ENCODE measurements at places on chromosomes 1 and 21.

- DNase-seq, result no peak
These were observed 1.1 kb upstream of the ZNF496 start for GRCh38 chr1:247332623-247333361.

DNA sequence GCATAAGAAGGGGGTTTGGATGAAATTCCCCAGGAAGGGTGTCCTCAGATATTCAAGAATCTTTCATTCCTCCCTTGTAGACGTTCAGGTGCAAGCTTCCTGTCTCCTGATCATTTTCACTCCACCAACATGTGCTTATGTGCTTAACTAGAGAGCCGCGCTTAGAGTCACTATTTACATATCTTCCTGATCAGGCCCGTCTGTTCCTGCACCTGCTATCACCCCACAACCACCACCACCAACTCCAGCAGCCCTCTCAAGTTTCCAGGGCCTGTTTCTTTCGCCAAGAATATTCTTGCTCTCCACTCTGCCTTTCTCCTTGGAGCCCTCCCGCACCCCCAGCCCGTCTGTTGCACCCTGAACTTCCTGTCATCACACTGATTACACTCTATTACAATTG lies 113.4 kb downstream of the SPSB1 start:
- no peak for DNase-seq

- DNase-seq, result no peak
These were observed 153.3 kb upstream of the C8B start for GRCh38 chr1:57118948-57119603.

GRCh38 chr21:24023402-24023801 lies 1583.9 kb downstream of the MRPL39 start:
- no peak for DNase-seq

DNA sequence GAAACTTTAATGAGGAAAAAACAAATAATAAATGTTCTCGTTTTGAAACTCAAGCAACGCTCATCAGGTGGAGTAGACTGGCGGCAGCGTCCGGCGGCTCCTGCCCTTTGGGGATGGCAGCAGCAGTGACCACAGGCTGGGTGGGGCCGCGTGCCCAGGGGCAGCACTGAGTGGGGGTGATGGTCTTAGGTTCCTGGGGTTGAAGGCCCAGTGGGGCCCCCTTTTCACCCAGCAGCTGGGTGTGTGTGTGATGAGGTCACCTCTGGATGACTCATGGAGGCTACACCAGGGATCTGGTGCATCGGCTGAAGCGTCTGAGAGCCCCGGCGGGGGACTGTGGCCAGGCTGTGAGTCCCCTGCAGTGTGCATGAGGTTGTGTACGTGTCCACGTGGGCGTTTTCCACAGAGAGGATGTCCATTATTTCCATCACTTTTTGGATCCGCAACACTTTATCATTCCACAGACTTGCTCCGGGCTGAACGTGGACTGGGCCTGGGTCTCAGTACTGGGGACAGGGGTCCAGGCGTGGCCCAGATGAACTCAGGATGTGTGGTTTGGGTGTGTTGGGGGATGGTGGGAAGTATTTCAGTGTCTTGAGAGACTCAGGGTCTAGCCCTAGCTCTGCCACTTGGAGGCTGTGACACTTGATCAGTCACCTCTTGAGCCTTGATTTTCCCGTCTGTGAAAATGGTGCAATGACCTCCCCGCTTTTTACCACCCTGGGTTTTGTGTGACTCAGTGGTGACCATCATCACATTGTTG lies 25.6 kb downstream of the LDLRAP1 start:
- no peak for DNase-seq

- no peak for DNase-seq
These were observed 51.0 kb upstream of the EFHD2 start for GRCh38 chr1:15358565-15359133.

DNA sequence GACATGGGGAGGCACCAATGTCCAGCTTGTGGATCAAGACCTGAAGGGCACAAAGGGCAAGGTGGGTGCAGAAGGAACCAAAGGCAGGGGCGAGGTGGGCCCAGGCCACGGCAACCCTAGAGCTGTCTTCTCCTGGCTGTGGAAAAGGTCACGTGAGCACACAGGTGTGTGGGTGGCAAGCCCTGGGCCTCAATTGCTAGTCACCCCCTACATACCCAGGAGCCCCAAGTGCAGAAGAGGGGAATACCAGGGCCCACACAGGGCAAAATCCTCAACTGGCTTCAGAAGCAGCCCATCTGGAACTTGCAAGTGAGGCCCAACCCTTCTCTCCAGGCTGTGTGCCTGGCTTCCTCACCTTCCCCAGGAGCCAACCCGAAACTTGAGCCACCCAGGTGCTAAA lies 25.6 kb downstream of the ZBTB17 start:
- no peak for DNase-seq

GRCh38 chr1:56844545-56845136 lies 10.0 kb upstream of the C8A start:
- no peak for DNase-seq

GRCh38 chr1:55284856-55285255 lies 69.7 kb upstream of the USP24 start:
- DNase-seq, result no peak

- DNase-seq, result no peak
These were observed 23.7 kb upstream of the DISP1 start for GRCh38 chr1:222791006-222791710.

GRCh38 chr1:21129407-21129806 lies 47.3 kb downstream of the EIF4G3 start:
- no peak for DNase-seq

DNA sequence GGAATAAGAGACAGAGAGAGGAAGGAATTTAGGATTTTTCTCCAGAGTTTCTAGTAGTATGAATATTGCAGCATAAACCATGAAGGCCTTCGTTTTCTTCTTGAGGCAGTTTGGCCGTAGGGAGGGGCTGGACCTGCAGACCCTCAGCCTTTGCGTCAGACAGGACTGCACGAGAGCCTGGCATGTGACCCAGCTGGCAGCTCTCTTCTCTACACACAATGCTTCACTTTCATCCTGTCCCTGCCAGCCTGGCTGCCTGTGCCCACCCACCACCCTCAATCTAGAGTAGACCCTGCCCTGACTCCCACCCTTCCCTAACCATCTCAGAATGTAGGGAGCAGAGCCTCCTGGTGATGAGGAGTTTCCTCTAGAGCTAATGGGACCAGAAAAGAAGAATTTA lies 1.6 kb downstream of the CA14 start:
- no peak for DNase-seq

- no peak for DNase-seq
These were observed 8.8 kb downstream of the SDC3 start for GRCh38 chr1:30899577-30900389.

DNA sequence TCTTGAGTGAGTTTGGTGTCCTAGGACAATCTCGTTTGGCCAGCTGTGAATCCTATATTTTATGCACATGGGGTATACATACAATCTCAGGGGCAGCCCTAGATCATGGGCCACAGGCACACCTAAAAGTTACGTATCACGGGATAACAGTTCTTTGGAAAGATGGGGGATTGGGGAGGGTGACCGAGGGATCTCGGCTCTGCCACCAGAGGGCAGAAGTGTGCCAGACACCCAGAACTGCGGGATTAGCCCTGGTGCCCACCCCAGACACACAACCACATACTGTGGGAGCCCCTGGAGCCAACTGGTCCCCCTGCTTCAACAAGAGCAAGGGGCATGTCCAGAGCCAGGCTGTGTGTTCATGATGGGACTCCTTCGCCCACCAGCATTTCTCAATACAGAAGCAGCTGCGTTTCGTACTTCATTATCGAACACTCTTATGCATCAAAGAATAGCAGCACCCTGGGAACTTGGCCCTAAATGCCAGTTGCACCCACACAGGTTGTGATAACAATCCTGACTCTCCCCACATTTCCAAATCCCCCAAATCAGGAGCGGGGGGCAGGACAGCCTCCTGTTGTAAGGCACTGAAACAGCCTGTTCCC lies 37.4 kb downstream of the TMCO4 start:
- DNase-seq, result no peak

GRCh38 chr21:20856926-20857325 lies 141.3 kb upstream of the NCAM2 start:
- DNase-seq, result no peak

DNA sequence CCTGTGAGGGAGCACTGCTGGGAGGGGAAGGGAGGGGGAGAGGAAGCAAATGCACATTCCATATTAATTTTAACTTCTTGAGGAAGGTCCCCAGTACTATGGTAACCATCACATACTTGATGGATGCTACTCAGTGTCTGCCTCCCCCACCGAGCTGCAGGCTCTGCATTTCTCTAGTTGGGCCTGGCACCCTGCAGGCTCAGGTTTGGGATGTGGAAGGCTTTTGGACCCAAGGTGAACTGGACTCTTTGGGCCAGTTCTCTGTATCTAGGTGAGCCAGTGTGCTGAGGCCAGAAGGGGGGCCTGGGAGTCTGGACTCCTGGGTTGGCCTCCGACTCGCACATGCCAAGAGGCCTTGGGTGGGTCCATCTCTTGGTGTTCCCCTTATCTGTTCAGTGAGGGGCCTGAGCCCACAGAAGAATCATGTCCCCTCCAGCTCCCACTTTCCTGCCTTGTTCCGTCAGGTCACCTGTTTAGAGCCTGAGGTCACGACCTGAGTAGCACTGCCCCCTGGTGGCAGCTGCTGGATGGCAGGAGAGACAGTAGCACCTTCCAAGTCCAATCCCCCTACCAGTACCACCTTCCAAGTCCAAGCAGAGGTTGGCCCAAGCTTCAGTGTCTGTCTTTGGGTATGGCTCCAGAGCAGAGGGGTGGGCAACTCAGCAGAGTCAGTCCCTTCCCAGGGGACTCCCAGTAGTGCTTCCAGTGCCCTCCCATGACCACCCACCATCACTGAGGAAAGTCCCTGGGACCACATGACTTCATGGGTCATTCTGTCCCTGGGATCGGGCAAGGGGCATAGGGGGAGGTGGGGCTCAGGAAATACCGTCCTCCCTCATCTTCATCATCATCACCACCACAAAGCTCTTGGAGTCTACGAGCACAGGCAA lies 241.8 kb downstream of the TRABD2B start:
- peak; percentile 9 for DNase-seq

- DNase-seq, result no peak
These were observed 340.2 kb upstream of the NR5A2 start for GRCh38 chr1:199687321-199687720.
